HFFc6 (cell line): ENCODE measurements at places on chromosomes 3 and 15. TPM values are rescaled to one million over a fixed set of nuclear protein-coding genes. Genes with fewer than 3 reads are reported as not detected.
A peak's percentile ranks its signal among the peaks of the same experiment; 100 is the strongest.

GRCh38 chr3:194494951-194495374 is 8.2 kb upstream of the ATP13A3 start:
- DNase-seq: no peak

DNA sequence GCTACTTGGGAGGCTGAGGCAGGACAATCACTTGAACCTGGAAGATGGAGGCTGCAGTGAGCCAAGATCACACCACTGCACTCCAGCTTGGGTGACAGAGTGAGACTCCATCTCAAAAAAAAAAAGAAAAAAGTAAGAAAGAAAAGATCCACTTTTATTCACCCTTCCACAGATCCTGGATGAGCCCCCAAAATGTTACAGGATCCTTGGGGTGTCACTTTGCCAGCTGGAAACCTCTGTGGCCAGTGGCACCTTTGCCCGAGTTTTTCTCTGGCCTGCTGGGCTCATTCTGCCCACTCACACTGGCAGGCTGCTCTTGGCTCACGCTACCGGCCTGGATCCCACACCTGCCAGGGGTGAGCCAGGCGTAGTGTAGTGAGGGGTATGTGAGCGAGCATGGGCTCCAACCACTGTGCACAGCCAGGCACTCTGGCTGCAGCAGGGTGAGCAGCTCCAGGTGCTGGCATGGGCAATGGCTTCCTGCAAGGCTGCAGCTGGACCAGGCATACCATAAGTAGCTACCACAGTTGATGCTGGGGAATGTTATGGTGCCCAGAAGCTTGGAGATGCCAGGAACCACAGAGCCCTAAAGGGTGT is 57.8 kb upstream of the C15orf39 start:
- DNase-seq: no peak

GRCh38 chr15:53590380-53590779 is 169.1 kb downstream of the WDR72 start:
- no peak for DNase-seq

GRCh38 chr3:56894881-56895431 is 93.2 kb upstream of the ARHGEF3 start:
- no peak for DNase-seq

DNA sequence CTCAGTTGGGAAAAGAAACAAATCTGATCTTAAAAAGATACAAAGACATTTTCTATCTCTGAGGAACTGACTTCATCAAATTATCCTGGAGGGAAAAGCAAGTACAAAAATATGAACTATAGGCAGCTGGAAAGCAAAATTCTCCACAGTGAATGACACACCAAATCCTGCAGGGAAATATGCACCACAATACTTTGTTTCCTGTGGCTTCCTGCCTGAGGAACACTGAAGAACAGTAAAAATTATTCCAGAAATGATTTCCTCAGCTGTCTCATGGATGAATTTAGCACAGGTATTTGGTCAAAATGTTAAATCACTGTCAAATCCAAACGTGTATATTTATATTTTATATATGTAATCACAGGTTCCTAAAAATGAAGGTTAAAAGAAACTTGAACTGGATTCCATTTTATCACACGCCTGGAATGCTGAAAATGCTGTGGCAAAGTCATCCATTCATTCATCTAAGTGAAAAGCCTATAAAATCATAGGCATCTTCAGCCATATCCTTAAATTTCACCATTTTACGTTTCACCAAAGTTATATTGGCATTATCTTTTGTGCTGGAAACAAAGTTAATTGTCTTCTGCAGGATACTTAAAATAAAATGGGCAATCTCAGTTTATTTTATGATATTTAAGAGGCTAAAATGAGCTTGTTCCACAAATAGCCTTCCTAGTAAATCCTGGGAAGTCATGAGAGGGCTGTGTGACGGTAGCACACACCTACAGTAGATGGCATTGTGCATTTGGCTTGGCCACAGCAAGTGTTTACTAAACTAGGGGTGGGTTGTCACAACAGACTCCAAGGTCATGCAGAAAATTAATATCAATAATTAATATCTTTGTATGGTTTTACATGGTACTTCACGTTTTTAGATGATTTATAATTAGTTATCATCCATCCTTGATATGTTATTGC is 19.3 kb upstream of the TSC22D2 start:
- DNase-seq: peak; percentile 21

- peak; percentile 27 for DNase-seq
Observed at GRCh38 chr3:58531956-58532355, 5.0 kb downstream of the ACOX2 start.

The COX17 gene
- total RNA-seq: 30.5 to 35.5 TPM (median 33.8 TPM) in 3 replicates

The HCLS1 gene
- 0.47 to 5.2 TPM (median 0.62 TPM) in 3 replicates for total RNA-seq
